Foreskin keratinocyte (primary cell): ENCODE measurements at places on chromosomes 16 and 17. TPM values are rescaled to one million over a fixed set of nuclear protein-coding genes. Genes with fewer than 3 reads are reported as not detected.

HOXB1 gene
- not detected in 2 replicates for total RNA-seq

MEIOC gene
- 0.14 and 0.24 TPM in 2 replicates for total RNA-seq

CCL2 gene
- total RNA-seq = 0.27 and 0.63 TPM in 2 replicates

ATP1B2 gene
- total RNA-seq = not detected in 2 replicates

C17orf78 gene
- not detected in 2 replicates for total RNA-seq
